ENCODE measurements at places on chromosomes 13 and 19.

- no peak for DNase-seq
These were observed 40.5 kb upstream of the RCBTB2 start for GRCh38 chr13:48573213-48574007.

DNA sequence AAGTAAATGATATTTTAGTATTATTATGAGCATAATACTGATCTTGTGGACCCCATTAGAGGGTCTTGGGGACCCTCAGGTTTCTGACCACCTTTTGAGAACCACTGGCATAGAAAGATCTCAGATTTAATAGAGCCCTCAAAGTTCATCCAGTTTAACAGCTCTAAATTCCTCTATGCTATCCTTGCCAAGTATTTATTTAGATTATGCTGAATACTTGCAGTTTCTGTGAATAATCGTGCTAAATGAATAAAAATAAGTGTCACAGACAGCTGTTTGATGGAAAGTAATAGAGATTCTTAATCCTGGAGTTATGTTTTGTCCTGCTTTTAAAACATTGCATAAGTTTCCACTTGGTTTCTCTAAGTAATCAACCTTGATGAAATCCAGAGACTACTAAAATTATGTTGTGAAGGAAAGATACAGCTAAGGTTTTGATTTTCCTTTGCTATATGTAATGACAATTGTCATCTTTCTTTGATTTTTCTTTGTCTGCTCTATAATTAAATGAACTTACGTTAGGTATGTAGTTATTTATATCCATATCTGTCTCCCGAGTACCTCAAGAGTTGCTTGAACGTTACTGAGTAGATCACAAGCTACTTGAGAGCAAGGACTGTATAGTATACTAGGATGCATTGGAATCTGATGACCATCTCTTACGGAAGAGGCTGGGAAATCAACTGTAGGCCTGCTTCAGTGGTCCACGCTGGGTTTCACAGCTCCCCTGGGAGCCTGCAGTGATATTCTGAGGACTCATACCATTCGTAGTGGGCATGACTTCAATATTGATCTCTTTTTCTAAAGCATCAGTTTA lies 5.7 kb downstream of the ABHD13 start:
- no peak for DNase-seq

DNA sequence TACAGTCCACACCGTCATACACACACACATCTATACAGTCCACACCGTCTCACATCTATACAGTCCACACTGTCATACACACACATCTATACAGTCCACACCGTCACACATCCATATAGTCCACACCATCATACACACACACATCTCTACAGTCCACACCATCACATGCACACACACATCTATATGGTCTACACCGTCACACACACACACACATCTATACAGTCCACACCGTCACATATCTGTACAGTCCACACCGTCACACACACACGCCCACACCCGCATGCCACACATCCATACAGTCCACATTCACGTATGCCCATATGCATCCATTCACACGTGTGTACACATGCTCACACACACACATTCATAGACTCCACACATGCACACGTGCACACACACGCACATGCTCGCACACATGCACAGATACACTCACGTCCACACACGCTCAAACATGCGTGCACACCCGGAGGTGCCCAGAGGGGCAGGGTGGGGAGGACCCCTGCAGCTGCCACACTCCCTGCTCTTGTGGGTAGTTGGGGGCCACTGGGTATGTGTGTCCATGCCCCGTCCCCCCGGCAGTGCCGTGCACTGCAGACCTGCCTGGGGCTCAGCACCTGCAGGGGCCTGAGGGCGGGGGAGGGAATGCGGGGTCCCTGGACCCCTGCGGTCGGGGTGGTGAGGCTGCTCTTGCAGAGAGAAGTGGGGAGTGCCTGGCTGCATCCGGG lies 29.2 kb downstream of the PIAS4 start:
- DNase-seq: no peak

GRCh38 chr19:6220385-6221191 lies 59.2 kb downstream of the MLLT1 start:
- no peak for DNase-seq

GRCh38 chr19:3041761-3042620 lies 12.9 kb upstream of the TLE2 start:
- DNase-seq: no peak

GRCh38 chr19:28960986-28961705 lies 251.8 kb downstream of the UQCRFS1 start:
- DNase-seq: no peak

DNA sequence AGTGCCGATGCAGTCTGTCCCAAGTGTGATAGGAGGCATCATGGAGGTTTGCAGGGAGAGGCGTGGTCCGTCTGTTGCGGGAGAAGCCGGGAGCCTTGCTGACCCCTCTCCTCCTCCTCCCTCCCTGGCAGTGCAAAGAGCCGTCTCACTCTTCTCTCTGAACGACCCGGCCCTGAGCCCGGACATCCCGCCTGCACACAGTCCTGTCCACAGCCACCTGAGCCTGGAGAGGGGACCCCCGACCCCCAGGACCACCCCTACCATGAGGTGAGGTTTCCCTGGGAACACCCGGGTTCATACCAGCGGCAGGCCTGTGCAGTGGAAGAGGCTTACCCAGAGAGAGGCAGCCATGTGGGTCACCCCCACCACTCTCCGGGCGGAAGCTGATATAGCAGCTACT lies 22.3 kb downstream of the DPF1 start:
- no peak for DNase-seq

DNA sequence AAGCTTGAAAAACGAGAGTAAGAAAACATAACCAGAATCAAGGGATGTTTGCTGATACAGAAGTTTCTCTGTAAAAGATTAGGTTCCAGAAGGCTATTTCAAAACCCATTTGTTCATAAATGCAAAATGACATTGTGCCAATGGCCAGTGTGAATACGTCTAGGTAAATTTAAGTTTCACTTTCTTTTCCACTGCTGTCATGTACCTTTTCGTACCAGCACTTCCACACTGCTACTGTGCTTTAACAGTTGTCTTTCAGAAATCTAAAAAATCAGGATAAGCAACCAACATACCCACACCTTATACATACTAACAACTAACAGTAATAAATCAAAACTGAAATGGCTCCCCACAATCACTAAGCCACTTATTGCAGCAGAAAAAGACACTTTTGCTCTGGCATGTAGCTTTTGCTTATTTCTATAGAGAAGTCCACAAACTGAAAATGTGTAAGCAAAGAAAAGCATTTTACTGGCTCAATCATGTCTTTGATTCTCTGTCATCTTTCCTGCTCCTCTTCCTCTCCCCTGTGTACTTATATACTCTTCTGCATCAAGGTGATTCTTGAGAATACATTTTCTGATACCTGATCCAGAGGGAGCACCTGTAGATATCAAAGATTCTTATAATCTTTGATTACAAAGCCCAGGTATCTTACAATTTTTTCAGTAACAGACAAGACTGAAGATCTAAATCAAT lies 34.3 kb downstream of the ELF1 start:
- peak; percentile 9 for DNase-seq

- no peak for DNase-seq
These were observed 13.7 kb downstream of the TMEM150B start for GRCh38 chr19:55311397-55311796.

- no peak for DNase-seq
These were observed 18.9 kb upstream of the IPO5 start for GRCh38 chr13:97934590-97934989.

DNA sequence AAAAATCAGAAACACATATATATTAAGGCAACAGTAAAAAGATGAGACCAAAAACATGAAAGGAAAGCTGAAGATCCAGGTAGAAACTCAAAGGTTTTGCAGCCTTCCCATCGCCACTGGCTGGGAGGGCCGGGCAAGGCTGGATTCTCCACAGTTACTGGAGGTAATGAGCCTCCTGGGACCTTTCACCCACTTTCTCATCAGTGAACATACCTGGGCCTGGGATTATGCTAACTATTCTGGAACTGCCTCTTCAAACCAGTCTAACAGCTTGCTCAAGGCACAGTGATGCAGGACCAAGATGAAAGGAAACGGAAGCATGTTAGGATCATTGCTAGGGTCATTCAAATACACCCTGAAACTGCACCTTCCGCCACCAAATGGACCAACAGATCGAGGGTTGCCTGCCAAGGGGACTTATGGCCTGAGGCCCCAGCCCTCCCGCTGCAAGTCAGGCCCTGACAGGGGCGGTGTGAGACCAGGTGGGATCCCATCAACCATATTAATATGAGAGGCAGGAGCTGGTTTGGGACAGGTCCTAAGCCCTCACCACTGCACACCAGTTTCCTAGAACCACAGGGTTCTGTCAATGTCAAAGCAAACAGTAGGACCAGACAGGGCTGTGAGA lies 28.4 kb upstream of the ATP12A start:
- DNase-seq: no peak

GRCh38 chr13:24997367-24997967 lies 98.5 kb upstream of the PABPC3 start:
- peak; percentile 77 for DNase-seq

- no peak for DNase-seq
These were observed 470.8 kb downstream of the FGF9 start for GRCh38 chr13:22141716-22142115.

GRCh38 chr19:56111601-56112312 lies 9.3 kb downstream of the ZNF787 start:
- DNase-seq: peak; percentile 68

DNA sequence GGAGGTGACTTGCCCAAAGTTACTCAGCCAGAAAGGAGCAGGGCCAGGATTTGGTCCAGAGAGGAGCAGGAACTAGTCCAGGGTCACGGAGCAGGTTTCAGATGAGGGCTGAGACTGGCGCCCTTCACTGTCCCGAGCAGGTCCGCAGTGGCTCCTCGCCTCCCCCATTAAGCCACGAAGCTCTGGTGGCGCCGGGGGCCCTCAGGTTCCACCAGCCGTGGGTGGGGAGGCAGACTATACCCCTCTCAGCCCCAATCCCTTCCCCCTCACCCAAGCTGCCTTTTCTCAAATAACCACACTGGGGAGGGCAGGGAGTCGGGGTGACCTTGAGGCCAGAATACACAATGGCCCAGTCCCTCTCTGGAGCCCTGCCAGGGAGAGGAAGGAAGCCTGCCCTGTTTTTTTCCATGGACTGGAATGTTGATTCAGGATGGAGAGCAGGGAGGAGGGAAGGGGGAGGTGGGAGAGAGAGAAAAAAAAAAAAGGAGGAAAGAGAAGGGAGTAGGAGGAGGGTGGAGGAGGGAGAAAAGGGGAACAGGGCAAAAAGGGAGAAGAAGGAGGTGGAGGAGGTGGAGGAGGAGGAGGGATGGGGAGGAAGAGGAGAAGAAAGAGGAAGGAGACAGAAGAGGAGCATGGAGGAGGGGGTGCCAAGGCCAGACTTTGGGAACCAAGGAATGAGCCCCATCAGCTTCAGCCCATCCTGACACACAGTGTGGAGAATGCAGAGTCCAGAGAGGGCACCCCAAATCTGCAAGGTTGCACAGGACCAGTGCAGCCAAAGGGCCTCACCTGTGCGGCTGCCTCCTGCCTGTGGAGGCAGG lies 19.7 kb downstream of the CEACAM16 start:
- peak; percentile 83 for DNase-seq

DNA sequence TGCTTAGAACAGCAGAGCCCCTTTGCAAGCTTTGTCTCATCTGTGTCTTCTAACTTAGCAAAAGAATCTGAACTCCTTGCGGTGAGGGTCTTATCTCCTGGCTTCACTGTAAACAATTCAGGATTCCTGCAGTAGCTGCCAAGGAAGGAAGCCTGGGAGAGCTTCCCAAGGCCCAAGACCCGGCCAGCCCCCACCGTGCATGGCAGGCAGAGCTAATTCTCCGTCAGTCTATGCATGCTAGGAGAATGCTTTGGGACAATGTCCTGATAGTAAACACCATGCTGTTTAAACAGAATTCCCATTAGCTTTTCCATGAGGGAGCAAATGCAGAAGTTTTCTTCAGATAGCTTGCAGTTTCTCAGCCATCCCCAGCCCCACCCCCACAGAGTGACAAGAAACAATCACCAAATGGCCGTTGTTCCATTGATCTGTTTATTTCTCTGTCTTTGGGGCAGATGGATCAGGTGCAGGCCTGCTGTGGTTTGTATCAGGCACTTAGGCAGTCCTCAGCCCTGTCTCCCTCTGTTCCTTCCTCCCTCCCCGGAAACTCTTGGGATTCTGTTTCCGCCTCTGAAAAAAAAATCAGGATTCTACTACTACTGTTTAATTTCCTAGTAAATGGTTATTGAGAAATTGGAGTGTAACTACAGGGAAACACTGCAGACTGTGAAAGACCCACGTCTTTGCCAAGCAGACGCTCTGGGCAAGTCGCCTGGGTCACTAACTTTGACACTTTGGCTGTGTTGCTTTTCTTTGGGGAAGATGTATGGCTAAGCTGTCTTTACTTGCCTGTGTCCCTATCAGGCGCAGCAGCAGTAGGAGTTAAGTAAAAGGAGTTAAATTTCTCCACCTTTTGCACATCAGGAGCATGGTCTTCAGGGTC lies 40.7 kb upstream of the SPATA13 start:
- DNase-seq: no peak

- no peak for DNase-seq
These were observed 128.5 kb downstream of the KDM4B start for GRCh38 chr19:5097331-5097930.

- no peak for DNase-seq
These were observed 21.2 kb downstream of the RCBTB2 start for GRCh38 chr13:48511621-48512230.

GRCh38 chr19:18871543-18871942 lies 24.4 kb downstream of the CERS1 start:
- peak; percentile 25 for DNase-seq

DNA sequence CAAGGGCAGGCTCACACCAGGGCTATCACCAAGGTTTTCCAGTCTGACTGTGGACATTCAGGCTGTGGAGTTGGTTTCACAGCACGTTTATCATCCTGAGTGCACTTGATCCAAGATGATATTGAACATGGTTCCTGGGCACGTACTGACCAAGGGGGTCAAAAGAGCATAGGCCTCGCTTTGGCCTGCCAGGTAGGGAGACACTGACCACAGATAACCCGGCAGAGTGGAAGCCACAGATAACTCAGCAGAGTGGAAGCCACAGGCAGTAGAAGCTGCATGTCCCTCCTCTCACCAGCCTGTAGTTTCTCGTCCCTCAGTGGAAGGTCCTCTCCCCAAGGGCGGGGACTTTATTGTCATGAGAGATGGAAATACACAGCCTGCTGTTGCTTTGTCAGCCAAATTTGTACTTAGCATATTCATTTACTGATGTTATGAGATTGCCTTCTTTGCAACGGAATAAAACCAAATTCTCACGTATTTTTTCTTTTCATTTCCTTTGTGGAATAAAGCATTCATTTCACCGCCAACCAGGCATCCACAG lies 8.8 kb upstream of the KRTDAP start:
- DNase-seq: no peak

- DNase-seq: no peak
These were observed 378.4 kb downstream of the KCNRG start for GRCh38 chr13:50393628-50394027.

DNA sequence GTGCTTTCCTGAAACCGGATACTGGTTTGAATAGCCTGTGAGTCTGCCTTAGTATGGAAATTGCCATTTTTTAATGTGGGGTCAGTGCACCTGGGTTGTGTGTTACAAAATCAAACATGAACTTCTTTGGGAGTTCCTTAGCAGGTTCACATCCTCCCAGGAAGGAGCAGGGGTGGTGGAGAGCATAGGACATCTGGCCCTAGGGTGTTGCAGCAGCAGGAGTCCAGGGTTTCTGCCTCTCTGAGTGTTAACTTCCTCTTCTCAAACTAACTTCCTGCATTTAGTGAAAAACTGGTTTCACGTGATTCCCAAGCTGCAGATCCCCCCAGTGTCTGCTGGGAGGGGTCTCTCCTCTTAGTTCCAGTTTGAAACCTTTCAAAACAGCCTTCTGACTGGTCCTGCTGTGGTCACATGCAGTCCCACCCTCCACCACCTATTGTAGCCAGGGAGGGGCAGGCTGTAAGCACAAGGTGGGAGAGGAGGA lies 7.2 kb downstream of the RNASEH2B start:
- peak; percentile 56 for DNase-seq

All from DMS53 (cell line).